ENCODE measurements at places on chromosomes 4 and X.

- DNase-seq: no peak
These were observed 166.1 kb downstream of the STK32B start for GRCh38 chr4:5217421-5217820.

DNA sequence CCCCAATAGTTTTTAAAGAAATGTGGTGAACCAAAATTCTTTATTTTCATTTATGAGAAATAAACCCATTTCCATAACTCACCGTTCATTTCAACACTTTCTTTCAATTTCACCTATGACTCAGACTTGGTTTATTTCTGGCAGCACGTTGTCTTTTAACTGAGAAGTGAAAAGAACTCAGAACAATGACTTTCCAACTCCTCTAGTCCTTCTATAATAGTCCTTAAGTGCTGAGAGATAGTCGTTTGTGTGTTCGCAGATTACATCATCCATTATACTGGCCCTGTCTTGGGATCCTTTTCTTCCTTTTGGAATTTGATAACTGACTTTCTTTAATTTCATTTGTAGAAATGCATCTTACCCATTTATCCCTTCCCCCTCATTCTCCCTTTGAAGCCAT is 113.6 kb downstream of the GLUD2 start:
- DNase-seq: no peak

DNA sequence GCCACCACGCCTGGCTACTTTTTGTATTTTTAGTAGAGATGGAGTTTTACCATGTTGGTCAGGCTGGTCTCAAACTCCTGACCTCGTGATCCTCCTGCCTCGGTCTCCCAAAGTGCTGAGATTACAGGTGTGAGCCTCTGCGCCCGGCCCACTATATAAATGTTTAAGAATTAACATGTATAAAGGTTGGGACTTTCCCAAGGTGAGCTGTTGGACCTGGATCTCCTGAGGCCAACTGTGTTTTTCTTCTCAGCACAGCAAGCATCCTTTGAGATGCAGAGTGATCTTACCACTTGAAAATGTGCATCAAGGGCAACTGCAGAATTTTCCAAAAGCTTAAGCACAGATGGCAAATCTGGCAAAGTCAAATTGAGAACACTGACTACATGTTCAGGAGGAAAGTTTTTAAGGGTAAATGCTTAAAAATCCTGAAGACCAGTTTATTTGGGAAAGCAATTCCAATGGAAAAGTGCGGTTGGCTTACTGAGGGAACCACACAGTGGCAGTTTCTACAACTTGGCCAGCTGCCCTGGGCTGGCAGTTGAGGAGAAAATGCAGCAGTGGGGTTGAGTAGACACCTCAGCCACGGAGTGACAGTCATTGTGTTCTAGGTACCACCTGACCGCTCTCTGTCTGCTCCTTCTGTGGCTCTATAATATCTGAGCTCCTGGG is 168.9 kb downstream of the CBR4 start:
- peak; percentile 11 for DNase-seq

DNA sequence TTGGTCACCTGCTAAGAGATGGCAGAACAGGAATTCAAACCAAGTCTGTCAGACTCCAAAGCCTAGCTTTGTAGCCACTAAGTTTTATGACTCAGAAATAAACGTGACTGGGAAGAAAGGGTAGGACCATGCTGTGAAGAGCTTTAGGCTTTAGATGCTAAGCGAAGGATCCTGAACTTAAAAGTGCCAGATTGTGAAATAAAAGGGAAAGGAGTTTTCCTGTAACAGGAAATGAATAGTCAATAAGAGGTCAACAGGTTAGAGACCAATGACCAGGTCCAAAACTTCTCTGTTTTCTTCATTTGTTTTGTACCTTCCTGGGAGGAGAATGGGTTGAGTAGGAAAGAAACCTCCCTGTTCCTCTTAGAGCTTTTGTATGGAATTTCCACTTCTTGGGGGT is 98.8 kb upstream of the EOLA2 start:
- no peak for DNase-seq

DNA sequence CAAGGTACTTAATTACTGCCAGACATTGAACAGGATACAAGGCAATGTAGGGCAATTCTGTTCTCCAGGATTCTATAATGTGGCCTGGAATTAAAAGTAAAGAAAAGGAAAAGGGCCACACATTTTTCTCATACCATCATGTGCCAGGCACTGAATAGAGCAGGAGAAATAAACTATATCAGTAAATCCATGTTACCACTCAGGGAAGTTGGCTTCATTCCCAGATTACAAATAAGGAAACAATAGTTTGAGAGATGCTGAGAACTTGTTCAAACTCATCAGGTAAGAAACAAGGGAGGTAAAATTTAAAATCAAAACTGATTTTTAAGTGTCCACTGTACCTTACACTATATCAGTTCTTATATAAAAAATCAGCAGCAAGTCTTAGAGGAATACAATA is 645.0 kb upstream of the ATOH1 start:
- no peak for DNase-seq
